ENCODE measurements at places on chromosomes 2 and 18.

DNA sequence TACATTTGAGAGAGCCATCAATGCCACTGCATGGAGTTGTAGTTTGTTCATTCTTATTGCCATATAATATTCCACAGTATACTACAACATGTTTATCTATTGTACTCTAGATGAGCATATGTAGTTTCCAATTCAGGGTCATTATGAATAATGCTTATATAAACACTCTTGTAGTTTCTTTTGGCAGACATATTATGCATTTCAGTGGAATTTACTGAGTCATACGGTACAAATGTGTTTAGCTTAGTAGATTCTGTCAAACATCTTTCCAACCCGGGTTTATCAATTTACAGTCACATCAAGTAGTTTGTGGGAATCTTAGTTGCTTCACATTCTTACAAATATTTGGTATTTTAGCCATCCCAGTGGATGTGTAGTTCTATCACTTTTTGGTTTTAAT lies 161.1 kb downstream of the KCNH7 start:
- no peak for DNase-seq

- DNase-seq = no peak
These were observed 168.3 kb downstream of the PRPF40A start for GRCh38 chr2:152548996-152549395.

DNA sequence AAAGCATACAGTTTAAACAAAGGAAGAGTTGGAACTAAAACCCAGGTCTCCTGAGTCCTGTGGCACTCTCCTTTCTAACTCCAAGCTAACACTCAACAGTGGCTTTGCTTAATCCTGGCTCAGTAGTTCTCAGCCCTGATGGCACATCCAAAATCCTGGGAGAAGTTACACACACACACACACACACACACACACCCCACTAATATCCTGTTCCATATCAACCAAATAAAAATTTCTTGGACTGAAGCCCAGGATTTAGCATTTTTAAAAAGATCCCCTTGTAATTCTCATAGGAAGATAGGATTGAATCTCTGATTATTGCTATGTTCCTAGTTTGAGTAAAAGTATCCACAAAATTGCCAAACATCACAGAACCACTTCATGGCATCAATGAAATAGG lies 136.1 kb upstream of the RIOK3 start:
- DNase-seq = no peak

- no peak for DNase-seq
These were observed 769.9 kb upstream of the FSHR start for GRCh38 chr2:49924044-49924817.

DNA sequence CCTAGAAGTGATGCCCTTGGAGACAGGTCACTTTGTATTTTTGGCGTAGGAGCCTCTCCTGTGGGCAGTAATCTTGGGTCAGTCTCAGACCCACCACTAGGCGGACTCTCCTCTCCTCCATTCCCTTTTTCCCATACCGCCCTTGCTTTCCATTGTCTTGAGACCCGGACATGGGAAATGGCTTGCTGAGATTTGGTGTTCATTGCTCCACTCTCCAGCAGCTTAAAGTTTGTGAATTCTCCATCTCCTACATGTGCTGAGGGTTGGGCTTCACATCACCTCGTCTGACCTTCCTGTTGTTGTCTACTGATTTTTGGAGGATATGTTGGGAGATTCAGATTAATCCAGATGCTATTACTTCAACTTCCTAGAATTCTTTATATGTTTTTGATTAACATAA lies 159.2 kb upstream of the RAB12 start:
- no peak for DNase-seq

- DNase-seq = no peak
These were observed 9.1 kb downstream of the SMAD7 start for GRCh38 chr18:48941672-48942071.

DNA sequence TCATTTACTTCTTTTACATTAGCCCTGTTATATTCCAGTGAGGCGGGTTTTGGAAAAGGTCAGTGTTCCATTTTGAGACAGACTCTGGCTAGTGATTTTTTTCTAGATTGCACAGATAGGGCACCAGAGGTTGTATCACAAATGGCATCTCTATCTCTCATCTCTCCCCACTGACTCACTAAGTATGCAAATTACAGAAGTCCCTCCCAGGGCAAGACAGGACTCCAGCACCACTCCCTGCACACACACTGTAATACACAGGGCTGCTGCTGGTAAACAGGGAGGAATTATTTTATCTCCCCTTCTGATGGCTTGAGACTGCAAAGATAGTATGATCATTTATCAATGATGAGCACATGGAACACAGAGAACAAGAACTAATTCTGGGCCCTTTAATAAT lies 46.2 kb downstream of the AKAIN1 start:
- no peak for DNase-seq

DNA sequence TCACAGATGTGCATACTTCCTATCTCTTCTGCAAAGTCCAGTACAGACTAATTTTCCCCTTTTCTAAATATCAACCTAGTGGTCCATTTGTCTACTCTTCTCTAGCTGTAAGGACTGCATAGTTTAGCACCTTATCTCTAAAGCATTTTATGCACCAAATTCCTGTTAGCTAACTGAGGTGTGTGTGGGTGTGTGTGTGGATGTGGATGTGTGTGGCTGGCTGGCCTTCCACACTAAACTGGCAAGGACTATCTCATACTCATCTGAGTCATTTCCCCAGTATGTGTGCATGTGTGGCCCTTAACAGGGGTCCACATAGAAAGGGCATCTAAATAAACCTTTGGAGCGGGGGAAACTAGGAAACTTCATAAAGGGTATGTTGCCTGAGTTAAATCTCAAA lies 139.6 kb downstream of the TTC32 start:
- no peak for DNase-seq

DNA sequence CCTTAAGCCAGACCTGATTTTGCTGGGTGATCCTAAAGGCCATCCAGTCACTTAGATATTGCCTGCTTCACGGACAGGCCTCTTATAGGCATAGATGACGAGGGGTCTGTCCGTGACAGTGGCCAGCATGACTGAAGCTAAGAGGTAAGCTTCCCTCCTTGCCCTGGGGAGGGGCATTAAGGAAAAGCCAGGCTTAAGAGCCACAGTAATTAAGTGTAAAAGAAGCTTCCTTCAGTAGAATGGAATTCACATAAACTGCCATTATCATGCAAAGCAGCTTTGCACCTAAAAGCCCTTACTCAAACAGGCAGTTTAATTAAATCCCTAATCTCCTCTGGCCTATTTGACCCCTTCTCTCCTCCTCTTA lies 99.4 kb upstream of the PKDCC start:
- no peak for DNase-seq

DNA sequence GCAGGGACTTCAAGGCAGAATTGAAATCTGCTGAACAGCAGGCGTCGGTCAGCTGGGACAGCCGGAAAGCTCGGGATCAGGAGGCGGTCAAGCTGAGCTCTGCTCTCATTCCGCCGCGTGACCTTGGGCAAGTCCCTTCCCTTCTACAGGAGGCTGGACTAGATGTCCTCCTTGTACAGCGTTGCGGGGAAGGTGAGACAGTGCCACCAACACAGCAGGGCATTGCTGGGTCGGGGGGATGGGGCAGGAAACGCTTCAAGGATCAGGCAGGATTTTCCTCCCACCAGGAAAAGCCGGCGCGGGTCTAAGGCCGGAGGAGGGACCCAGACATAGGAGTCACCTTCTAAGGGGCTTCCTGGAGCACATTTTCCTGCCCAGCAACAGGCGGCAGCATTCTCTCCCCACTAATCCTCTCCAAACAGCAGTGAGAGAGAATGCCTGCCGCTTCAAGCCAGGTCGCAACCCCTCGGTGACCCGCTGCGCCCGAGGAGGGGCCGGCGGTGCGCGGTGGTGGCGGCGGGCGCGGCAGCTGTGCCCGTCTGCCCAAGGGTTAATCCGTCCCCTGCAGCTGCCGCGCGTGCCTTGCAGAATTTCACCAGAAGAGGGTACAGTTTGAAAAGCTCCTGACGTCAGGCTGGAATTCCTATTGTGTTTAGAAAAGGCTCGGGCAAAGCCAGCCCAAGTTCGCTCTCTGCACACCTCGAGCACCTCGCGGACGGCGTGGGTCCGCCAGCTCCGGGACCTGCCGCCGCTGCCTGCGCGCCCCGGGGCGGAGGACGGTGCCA lies at the start of gene KCNF1:
TSS of gene KCNF1 (plus strand) at position 644 of the 785 bp plus-strand sequence. CDS start 493 bp downstream, outside the sequence.
- no peak for DNase-seq

DNA sequence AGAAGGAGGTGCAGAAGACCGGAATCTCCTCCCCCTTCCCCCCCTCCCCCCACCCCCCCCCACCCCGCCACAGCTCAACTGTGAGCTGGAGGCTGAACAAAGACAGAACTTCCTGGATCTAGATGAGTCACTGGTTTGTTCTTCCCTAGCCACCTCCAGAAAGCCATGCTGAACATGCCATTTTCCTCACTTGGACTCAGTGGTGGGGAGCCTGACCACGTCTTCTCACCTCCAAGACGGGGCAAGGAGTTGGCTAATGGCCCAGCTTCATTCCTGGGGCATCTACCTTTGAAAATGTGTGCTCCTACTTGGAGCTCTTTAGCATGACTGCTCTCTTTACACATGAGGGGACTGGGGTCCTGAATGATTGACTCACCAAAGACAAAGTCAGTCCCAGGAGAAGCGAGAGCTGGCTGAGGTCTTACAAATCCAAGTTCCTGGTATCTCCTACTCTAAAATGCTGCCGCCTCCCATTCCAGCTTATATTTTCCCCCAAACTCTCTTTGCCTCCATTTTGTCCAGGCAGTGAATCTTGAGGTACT lies 22.6 kb upstream of the FZD5 start:
- DNase-seq = no peak

- DNase-seq = no peak
These were observed 674.1 kb downstream of the SUCLG1 start for GRCh38 chr2:83784947-83785346.

DNA sequence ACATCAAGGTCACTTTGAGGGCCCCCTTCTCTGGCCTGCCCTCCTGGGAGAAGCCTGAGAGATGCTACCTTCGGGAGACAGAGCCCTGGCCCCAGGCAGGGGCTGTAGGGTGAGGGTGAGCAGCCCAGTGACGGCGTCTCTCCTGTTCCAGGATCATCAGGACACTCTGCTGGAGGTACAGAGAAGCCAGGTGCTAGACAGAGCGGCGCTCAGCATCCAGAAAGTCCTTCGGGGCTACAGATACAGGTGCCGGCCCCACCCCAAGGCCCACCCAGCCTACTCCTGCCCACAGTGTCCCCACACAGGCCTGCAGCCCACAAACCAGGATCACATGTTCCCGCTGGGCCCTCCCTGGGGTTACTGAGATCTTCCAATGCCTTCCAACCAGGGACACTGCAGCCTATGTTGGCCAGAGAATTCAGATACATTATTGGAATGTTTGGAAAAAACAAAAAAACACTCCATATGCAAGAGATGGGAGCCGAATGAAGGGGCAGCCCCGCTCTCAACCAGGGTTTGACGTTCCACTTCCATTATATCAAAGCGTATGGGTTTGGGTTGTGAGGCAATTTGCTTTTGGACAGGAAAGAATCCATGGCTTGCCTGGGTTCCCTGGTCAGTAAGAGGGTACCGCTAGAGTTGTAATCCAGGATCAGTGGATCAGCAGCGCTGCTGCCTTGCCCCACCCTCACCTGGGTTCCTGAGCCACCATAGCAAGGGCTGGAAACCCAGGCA lies 49.5 kb upstream of the GPR17 start:
- no peak for DNase-seq

DNA sequence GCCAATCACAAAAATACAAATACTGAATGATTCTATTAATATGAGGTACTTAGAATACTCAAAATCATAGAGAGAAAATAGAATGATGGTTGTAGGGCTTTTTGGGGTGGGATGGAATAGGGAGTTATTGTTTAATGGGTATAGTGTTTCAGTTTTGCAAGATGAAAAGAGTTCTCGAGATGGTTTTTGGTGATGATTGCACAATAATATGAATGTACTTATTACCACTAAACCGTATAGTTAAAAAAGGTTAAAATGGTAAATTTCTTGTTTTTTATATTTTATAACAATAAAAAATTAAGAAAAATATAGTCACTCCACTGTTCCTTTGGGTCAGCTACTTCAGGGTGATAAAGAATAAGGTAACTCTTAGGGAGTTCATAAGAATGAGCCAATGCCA lies 560.1 kb downstream of the TDRD15 start:
- DNase-seq = no peak

GRCh38 chr2:126793885-126794613 lies 104.6 kb upstream of the TEX51 start:
- DNase-seq = no peak

- DNase-seq = no peak
These were observed 89.2 kb downstream of the DTNA start for GRCh38 chr18:34799291-34799690.

GRCh38 chr18:55483266-55483871 lies 104.6 kb downstream of the TCF4 start:
- no peak for DNase-seq

GRCh38 chr2:151630372-151630771 lies 103.9 kb downstream of the NEB start:
- DNase-seq = no peak

GRCh38 chr18:24055878-24056277 lies 41.3 kb downstream of the TTC39C start:
- DNase-seq = no peak

DNA sequence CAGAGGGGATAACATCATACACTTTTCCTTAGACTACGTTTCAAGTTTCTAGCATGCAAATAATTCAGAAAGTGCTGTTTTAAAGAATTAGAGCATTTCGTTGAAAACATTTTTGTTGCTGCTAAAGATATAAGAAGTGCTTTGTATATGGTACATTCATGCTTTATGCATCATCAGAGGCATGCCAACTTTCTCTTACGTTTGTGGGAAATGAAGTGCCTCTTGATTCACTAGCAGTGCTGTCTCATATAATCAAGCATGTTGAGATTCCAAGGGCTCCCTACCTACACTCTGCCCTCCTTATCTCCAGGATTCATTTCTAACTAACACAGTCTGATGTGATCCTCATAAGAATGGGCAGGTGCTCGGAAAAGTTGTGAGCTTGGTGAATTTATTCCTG lies 748.6 kb upstream of the DDX18 start:
- no peak for DNase-seq

Measured in stimulated activated CD8-positive, alpha-beta memory T cell treated with anti-CD3 and anti-CD28 coated beads, Interleukin-2, amount 100 ng/mL, for 1 hour (primary cell).